ENCODE measurements at places on chromosomes 16 and 17. TPM values are rescaled to one million over a fixed set of nuclear protein-coding genes. Genes with fewer than 3 reads are reported as not detected.

ELMO3 gene
- total RNA-seq, result 36.7 TPM

NPIPB6 gene
- total RNA-seq, result 3.1 TPM

PLXDC1 gene
- 3.9 TPM for total RNA-seq

CENPX gene
- total RNA-seq, result 263 TPM

DNA sequence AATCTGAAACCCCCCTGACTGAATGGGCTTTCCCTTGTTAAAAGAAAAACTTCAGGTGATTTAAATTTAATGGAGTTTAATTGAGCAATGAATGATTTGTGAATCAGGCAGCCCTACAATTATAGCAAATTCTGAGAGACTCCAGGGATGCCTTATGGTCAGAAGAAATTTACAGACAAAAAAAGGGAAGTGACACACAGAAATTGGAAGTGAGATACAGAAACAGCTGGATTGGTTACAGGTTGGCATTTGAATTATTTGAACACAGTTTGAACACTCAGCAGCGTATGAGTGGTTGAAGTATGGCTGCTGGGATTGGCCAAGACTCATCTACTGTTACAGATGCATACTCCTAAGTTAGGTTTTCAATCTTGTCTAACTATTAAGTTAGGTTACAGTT lies 19.0 kb upstream of the CPHXL start:
- DNase-seq, result no peak

NPTX1 gene
- 0.73 TPM for total RNA-seq

GRCh38 chr16:30558789-30559377 lies 709 bp upstream of the ZNF764 start:
- no peak for DNase-seq

Data from prostate gland (tissue), 2 donors.